A673 (cell line): ENCODE measurements at places on chromosomes 13 and 19. TPM values are rescaled to one million over a fixed set of nuclear protein-coding genes. Genes with fewer than 3 reads are reported as not detected.
A peak's percentile ranks its signal among the peaks of the same experiment; 100 is the strongest.

DNA sequence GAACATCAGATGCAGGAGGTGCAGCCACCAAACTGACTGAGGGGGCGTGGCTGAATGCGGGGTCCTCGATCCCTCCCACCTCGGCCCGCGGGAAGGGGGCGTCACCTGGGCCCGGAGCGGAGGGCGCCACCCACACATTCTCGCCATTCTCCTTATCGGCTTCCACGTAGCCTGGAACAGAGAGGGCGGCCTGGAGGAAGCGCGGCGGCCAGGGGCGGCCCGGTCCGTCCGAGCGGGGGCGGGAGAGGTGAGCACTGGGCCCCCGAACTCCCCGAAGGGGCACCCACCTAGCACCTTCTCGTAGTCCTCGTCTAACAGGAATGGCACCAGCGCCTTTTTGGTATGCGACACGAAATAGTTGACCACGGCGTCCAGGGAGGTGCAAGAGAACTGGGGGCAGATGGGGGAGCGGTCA is 11.8 kb downstream of the STAP2 start:
- no peaks in the 10 kb centered on the region for H3K27me3 ChIP-seq
- H3K4me1 ChIP-seq, result peaks cover 11% of the 10 kb centered on the region
- peak overlapping the region; percentile 44 for H3K4me3 ChIP-seq
- no peak overlapping the region for H3K27ac ChIP-seq

- H3K4me3 ChIP-seq, result no peak overlapping the region
- H3K4me1 ChIP-seq, result peaks cover 6% of the 10 kb centered on the region
- no peak overlapping the region for H3K27ac ChIP-seq
- H3K36me3 ChIP-seq, result peaks cover 54% of the 10 kb centered on the region
- no peaks in the 10 kb centered on the region for H3K27me3 ChIP-seq
Observed at GRCh38 chr19:51701468-51702100, 8.5 kb downstream of the SPACA6 start.

DNA sequence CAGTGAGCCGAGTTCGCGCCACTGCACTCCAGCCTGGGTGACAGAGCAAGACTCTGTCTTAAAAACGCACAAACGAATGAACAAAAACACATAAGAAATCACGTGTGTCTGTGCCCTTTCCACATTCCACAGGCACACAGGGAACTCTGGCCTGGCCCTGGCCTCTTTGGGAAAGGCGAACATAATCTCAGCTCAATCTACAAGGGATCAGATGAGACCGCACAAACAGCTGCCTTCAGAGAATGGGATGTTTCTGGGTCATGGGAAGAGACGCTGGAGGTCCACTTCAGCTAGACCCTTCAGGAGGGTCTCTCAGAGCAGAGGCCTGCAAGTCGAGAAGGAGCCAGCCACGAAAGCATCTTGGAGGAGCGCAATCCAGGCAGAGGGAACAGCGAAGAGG is 6.3 kb upstream of the CRTC1 start:
- H3K27ac ChIP-seq, result no peak overlapping the region
- DNase-seq, result no peak
- H3K4me1 ChIP-seq, result peaks cover 10% of the 10 kb centered on the region
- H3K36me3 ChIP-seq, result no peaks in the 10 kb centered on the region
- H3K27me3 ChIP-seq, result no peaks in the 10 kb centered on the region
- H3K4me3 ChIP-seq, result no peak overlapping the region

Gene SMIM24
- not detected in 2 replicates for total RNA-seq

DNA sequence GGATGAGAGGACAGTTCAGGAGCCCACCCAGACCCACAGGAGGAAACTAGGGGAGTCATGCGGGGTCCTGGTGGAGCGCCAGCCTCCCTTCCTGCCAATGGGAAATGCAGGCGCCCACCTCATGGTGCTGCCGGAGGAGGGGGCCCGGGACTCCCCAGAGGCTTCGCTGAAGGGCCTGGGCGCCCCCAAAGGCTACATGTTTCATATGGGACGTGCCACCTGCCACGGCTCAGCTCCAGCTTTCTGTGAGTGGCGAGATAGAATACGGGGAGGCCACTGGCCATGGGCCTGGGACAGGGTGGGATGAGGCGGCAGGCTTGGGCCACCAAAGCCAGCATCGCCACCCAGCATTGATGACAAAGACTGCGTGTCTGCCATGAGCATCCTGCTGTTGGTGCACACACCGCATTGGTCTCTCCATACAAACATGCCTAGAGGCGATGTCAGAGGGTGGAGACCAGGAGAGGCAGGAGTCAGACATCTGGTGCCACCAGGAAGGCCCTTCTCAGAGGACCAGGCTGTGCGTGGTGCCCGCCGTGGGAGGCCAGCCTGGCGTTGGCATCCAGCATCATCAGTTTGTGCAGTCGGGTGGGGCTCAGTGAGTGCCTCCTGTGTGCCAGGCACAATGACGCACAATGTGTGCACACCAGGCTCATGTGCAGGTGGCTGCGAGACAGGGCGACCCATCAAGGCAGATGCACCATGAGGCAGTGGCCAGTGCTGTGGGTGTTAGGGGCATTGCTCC is 1.2 kb upstream of the F10 start:
- no peak for DNase-seq
- no peak overlapping the region for H3K27ac ChIP-seq
- H3K4me1 ChIP-seq, result no peaks in the 10 kb centered on the region
- no peaks in the 10 kb centered on the region for H3K36me3 ChIP-seq
- H3K4me3 ChIP-seq, result no peak overlapping the region
- no peaks in the 10 kb centered on the region for H3K27me3 ChIP-seq

GRCh38 chr13:74104661-74105275 is 29.4 kb downstream of the KLF12 start:
- H3K4me1 ChIP-seq, result no peaks in the 10 kb centered on the region
- no peaks in the 10 kb centered on the region for H3K36me3 ChIP-seq
- H3K4me3 ChIP-seq, result no peak overlapping the region
- H3K27ac ChIP-seq, result no peak overlapping the region
